Globus pallidus (tissue), 1 donor: ENCODE measurements at places on chromosomes 16 and 17.

- no peak for DNase-seq
Observed at GRCh38 chr17:3603119-3603869, 5.9 kb downstream of the TRPV1 start.

- DNase-seq = no peak
Observed at GRCh38 chr17:68513932-68514331, 1.7 kb downstream of the PRKAR1A start.

DNA sequence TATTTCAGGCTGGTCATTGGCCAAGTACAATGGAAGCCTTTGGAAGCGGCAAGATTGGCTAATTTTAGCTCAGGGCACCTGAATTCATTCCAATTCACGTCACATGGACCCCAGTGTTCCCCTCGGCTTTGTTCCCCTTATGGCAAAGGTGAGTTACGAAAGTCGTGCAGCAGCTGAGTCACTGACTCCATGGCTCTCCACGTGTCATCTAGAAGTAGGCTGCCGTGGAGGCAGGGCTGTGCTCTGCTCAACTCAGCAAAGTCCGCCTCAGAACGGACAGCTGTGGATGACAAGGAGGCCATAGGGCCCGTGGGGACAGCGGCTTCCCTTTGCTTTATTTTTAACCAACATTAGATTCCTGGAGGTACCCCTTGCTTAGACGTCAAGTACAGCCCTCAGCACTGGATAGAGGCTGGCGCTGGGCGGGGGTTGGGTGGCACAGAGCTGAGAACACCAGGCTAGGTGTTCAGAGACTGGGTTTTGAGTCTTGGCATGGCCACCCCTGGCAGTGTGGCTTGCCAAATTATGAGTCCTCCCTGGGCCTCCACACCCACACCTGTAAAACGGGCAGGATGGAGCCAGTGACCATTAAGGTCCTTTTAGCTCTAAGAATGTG lies 23.6 kb downstream of the ADAD2 start:
- no peak for DNase-seq

DNA sequence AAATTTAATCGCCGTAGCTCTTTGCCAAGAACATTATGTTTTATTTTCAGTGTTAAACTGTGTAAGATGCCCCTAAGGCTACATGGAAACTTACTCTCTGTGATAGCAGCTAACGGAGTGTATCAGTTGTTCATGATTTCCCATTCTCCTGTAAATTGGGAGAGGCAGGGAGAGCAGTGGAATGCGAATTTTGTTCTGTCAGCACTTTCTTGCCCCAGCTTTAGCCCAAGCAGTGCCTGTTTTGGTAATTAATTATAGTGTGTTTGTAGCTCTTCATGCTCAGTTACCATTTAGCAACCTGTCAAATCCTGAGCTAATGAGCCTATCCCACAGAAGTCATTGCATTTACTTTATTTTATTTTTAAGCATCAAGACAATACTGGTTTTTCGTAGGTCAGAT lies 475.1 kb upstream of the RBFOX1 start:
- no peak for DNase-seq

DNA sequence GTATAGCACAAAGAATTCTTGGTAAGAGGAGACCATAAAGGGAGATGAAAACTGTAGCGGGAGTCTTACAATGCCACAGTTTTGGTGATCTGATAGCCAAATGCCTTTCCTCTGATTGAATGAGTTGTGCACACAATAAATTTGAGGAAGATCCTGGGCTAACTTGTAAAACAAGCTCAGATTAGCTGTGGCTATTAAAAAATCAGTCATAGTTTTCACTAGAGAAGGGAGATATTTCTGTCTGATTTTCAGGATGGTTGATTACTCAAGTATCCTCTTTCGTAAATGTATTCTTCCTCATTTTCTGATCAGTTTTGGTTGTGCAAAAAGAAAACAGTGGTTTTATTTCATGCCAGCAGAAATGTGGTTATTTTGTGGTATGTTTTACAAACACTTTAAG lies 9.1 kb upstream of the METTL9 start:
- DNase-seq = no peak

GRCh38 chr17:44314869-44315661 lies 6.7 kb downstream of the RUNDC3A start:
- DNase-seq = no peak

DNA sequence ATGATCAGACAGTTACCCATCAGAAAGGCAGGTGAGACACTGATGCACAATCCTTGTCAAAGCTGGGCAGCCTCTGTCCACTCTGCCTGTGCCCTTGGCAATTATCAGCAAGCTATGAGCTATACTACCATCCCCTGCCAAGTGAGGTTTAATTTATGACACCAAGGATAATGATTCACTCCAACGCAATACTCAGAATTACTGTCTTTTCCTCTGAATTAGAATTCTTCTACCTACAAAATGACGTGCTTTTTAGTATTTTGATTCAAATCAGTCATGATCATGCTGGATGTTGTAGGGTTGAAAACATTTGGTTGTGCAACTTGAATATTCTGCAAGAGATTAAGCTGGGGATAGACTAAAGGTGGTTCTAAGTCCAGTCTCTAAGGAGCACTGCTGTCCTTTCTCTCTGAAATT lies 116.8 kb upstream of the SOX9 start:
- no peak for DNase-seq

- DNase-seq = no peak
Observed at GRCh38 chr17:50825188-50825587, 10.2 kb upstream of the WFIKKN2 start.

- DNase-seq = no peak
Observed at GRCh38 chr17:80449194-80449929, 27.0 kb downstream of the NPTX1 start.

- DNase-seq = no peak
Observed at GRCh38 chr17:28018439-28019070, 23.9 kb upstream of the NLK start.

GRCh38 chr16:12398029-12398682 lies 405.5 kb downstream of the CPPED1 start:
- DNase-seq = no peak

DNA sequence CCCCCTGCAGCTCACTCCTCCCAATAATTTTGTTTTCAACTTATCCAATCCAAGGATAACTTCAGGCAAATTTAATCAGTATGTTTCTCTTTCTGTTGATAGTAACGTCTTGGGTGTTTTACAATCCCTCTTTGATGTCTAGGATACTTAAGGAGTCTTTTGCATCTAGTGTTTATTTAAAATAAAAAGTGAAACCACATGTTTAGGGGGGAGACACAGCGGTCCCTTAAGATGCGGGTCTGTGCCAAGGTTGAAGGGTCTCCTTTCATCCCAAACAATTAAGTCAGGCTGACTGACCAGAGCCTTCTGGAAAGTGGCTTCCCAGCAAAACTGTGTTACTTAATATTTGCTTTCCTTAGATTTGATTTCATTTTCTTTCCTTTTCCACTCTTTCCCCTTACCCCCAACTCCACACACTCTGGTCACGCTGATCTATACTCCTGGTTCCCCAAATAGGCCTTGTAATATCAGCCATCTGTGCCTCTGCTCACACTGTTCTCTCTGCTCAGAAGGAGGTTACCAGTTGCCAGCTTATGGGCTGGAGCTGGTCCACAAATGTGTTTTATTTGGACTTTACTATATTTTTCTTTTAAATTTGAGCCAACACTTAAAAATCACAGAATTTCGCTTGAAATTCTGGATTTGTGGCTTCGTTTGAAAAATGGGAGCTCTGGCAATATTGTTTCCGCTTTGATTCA lies 11.2 kb downstream of the ANKS4B start:
- DNase-seq = no peak

DNA sequence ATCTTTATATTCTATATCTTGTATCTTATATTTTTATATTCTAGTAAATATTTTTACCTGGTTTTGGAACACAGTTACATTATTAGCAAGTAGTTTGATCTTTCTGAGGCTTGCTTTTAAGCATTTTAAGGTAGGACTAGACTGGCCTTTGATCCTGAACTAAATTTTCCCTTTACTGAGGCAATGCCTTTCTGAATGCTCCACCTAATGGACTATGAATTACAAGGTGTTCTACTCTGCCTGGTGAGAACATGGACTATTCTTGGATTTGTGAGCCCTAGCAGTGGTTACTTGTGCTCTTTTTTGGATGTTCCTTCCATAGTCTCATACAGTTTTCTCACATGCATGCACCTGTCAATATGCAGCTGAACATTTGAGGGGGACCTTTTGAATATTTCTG lies 32.5 kb upstream of the SMIM36 start:
- DNase-seq = no peak

DNA sequence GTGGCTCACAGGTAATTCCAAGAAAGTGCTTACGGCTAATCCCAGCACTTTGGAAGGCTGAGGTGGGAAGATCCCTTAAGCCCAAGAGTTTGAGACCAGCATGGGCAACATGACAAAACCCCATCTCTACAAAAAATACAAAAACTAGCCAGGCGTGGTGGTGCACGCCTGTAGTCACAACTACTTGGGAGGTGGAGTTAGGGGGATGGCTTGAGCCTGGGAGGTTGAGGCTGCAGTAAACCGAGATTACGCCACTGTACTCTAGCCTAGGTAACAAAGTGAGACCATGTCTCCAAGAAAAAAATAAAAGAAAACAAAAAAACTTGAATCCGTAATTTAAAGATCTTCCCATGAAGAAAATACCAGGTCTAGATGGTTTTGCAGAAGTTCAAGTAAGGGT lies 5.0 kb downstream of the ICAM2 start:
- no peak for DNase-seq

DNA sequence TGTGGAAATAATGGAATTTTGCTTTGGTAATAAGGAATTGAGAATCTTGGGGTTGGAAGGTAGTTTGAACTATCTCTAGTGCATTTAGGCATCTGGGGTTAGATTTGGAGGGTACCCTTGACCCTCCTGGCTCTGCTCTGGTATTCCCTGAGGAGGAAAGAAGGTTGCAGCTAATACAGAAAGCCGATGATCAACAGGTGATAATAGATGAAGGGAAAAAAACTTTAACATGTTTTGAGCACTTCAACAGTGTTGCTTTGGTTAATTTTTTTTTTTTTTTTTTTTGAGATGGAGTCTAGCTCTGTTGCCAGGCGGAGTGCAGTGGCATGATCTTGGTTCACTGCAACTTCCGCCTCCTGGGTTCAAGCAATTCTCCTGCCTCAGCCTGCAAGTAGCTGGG lies 4.8 kb downstream of the KAT7 start:
- no peak for DNase-seq

GRCh38 chr16:81873206-81873605 lies 94.1 kb downstream of the PLCG2 start:
- no peak for DNase-seq

DNA sequence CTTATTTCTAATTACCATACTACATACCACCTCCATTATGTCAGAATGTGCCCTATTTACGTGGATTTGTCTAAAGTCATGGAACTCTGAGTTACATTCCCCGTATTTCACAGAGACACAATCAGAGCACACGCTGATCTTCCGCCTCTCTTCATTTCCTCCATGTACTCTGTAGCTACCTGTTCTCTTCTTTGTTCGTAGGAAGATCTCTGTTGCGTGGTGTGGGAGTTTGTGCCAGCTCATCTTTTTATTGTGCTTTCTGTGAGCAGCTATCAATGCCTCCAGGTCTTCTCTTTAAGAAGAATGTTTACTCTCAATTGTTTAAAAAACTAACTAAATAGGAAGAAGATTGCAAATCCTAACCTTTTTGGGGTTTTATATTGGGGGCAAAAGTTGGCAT lies 26.9 kb downstream of the NLRC5 start:
- DNase-seq = no peak

DNA sequence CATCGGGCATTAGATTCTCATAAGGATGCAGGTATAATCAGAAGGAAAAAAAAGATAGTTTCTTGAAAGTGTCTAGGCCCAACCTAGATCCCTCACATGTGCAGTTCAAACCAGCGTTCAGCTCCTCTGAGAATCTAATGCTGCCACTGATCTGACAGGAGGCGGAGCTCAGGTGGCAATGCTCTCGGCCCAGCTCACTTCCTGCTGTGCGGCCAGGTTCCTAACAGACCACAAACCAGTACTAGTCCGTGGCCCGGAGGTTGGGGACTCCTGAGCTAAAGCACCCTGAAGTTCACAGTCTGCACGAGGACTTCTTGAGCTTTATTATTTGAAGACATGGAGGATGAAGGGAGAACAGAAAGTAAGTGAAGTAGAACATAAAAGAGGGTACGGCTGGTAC lies 16.8 kb downstream of the SMCR8 start:
- no peak for DNase-seq

- no peak for DNase-seq
Observed at GRCh38 chr17:54530398-54530797, 370.3 kb upstream of the TOM1L1 start.

- no peak for DNase-seq
Observed at GRCh38 chr16:78317564-78318240, 218.2 kb downstream of the WWOX start.

DNA sequence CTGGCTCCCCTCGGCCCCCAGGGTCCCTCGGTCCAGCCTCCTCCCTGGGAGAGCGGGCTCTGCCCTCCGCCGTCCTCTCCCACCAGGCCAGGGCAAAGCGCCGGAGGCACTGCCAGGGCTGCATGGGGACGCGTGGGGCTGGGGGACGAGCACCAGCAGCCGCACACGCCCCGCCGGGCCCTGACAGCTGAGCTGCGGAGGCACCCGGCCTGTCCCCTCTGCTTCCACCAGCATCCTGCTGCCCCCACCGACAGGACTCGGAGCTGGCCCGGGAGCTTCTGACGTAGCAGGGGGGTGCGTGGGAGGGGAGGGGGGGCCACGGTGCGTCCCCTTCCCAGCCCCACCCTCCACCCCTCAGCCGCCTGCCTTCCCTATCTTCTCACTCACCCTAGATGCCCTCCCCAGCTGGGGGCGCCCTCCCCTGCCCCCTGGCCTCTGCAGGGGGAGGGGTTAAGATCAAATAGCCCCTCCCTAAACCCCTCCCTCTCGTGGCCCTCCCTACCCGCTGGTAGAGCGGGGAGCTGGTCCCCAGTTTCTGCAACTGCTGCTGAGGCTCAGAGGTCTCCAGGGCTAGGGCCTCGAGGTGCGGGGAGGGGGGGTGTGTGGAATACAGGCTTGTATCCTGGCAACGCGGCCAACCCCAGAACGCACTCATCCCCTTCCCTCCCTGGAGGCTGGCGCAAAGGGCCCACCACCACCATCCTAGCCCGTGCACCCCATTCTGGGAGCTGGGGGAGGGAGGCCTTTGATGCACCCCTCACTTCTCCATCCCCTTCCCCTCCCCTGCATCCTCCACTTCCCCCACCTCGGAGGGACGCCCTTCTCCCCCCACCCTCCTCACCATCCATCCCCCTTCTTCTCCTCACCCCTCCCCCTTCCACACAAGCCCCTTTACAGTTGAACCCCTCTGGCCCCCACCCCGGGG lies 1.0 kb downstream of the SRCIN1 start:
- peak; percentile 81 for DNase-seq

- no peak for DNase-seq
Observed at GRCh38 chr17:68482576-68483041, 25.3 kb upstream of the WIPI1 start.
